ENCODE measurements at places on chromosomes 4 and X. TPM values are rescaled to one million over a fixed set of nuclear protein-coding genes. Genes with fewer than 3 reads are reported as not detected.

DNA sequence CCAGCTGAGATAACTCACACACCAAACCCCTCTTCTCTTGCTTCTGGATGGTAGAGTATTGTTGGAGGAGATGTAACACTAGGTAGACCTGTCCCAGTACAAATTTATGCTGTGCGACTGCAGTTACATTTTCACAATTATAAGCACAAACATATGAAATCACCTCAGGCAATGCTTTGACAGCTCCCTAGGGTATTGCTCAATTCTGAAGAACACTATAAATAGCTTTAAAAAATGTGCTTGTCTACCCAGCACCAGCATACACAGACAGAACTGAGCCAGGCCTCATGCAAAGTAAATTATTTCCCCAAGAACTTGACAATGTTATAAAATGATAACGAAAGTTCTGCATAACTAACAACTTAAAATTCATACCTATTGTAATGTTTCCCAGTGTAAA, 1999.1 kb upstream of the ADGRL3 start:
- DNase-seq = no peak

DNA sequence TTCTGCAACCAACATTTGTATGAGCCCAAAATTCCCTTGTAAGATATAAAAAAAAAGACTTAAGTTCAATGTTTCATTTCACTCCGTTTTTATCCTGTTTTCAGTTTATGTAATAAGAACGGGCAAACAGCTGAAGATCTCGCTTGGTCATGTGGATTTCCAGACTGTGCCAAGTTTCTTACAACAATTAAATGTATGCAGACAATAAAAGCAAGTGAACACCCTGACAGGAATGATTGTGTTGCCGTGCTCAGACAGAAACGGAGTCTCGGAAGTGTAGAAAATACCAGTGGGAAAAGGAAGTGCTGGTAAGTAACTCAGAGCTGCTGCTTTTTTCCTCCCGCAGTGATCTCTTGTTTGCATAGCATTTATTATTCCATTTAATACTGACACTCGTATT, 2.8 kb downstream of the ANKRD37 start:
- no peak for DNase-seq

GRCh38 chr4:165839615-165840333, 33.3 kb upstream of the TLL1 start:
- DNase-seq = no peak

DNA sequence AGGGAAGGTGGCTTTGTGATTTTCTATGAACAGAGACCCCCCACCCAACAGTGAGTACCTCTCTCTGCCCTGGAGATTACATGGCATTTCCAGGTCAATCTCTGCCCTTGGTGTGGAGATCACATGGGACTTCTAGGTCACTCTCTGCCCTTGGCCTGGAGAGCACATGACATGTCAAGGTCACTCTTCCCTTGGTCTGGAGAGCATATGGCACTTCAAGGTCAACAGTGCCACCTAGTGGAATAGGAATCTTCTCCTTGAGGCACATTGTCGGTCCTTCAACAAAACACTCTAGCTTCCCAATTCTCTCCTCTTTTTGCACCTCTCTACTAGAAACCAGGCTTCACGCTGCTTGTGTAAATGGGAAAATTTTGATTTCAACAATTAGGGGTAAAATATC, 66.2 kb upstream of the TACR3 start:
- DNase-seq = peak; percentile 2

GRCh38 chrX:132505116-132505515, 16.3 kb upstream of the MBNL3 start:
- DNase-seq = no peak

DNA sequence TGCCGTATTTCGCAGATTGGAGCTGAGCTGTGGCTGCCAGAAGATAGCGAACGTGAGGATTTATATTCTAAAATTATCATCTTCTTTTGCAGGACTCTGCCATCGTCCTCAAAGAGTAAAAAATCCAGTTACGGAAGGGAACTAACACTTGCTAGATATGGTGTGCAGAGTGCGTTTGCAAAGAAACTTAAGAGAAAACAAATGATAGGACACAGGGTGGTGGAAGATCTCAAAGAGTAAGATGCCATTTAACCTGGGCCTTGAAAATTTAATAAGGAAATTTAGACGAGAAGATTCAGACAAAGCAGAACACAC, 566 bp downstream of the LARP7 start:
- DNase-seq = no peak

VBP1 gene
- 52.3 TPM for total RNA-seq

ACE2 gene
- total RNA-seq = not detected

Measured in astrocyte (in vitro differentiated cells and primary cell).